Ammon's horn (tissue), 1 donor: ENCODE measurements at places on chromosomes 6 and 20.

- DNase-seq = no peak
Measured at GRCh38 chr6:22829070-22829469, 259.7 kb downstream of the HDGFL1 start.

- DNase-seq = no peak
Measured at GRCh38 chr6:90347411-90347851, 50.8 kb upstream of the BACH2 start.

DNA sequence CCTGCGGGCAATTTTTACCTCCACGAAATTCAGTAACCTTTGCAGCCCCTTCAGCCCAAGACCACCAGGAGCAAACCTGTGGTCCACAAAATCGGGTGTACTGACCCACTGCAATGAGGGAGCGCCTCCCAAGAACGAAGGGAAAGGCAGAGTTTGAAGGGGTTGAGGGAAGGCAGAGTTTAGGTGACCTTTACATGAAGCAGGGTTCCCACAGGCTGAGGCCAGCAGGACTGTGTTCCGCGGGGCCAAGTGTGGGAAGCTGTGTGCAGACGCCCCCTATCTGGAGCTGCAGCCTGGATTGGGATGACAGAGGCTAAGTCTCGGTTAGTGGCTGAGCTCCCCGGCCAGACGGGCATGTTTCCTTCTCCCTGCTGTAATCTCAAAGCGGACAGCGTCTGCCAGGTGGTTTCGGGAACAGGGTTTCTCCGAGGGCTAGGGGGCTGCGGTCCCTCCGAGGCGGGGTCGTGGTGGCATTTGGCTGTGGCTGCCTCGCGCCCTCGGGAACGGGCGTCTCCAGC, 826 bp upstream of the PYGB start:
- peak; percentile 80 for DNase-seq

- DNase-seq = no peak
Measured at GRCh38 chr20:9220874-9221547, 152.1 kb downstream of the PLCB4 start.

GRCh38 chr6:135052939-135053338, 1.7 kb downstream of the HBS1L start:
- no peak for DNase-seq

GRCh38 chr6:92122746-92123145, 1296.6 kb downstream of the EPHA7 start:
- DNase-seq = peak; percentile 23

DNA sequence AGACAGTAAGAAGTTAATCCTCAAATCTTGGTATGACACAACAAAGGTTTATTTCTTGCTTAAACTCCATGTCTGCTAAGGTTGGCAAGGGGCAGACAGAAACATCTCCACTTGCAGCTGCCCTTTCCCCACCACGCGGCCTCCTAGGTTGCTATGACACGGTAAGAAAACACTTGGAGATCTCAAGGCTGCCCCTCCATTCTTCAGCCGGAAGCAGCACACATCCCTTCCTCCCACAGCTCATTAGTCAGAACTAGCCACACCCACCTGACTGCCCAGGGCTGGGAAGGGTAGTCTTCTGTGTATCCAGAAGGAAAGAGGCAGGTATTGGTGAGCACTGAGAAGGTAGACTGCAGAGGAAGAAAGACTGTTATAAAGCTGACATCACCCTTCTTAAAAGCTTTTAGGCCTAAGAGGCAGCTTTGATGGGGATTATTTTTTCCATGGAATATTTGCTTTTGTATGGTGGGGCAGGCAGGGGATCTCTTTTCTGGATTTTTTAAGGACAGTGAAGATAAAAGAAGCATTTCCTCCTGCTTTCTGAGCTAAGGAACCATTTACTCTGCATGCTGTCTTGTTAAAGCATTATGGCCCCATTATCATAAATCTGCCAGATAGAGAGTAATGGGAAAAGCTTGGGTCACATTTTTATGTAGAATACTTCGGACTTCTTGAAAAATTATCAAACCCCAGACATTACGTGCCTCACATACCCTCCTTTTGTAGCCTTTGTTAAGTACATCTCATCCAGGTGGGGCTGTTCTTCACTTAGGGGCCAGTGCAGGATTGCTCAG, 41.6 kb downstream of the MRAP2 start:
- no peak for DNase-seq

- no peak for DNase-seq
Measured at GRCh38 chr20:62504323-62504722, 28.5 kb upstream of the GATA5 start.

DNA sequence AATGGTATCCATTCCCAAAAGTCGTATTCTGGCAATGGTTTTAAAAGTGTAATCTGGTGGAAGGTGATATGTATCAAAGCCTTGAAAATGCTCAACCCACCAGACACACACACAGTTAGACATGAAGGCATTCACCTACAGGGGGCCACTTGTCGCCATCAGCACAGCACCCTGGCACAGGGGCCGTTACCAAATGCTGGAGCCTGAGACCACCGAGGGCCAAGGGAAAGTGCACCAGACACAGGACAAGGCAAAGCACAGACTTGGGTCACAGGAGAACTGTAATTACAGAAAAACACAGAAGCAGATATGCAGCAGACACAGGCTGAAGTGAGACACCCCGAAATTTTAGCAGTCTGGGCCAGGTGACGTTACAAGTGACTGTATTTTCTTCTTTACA, 9.3 kb downstream of the TAF4 start:
- no peak for DNase-seq

DNA sequence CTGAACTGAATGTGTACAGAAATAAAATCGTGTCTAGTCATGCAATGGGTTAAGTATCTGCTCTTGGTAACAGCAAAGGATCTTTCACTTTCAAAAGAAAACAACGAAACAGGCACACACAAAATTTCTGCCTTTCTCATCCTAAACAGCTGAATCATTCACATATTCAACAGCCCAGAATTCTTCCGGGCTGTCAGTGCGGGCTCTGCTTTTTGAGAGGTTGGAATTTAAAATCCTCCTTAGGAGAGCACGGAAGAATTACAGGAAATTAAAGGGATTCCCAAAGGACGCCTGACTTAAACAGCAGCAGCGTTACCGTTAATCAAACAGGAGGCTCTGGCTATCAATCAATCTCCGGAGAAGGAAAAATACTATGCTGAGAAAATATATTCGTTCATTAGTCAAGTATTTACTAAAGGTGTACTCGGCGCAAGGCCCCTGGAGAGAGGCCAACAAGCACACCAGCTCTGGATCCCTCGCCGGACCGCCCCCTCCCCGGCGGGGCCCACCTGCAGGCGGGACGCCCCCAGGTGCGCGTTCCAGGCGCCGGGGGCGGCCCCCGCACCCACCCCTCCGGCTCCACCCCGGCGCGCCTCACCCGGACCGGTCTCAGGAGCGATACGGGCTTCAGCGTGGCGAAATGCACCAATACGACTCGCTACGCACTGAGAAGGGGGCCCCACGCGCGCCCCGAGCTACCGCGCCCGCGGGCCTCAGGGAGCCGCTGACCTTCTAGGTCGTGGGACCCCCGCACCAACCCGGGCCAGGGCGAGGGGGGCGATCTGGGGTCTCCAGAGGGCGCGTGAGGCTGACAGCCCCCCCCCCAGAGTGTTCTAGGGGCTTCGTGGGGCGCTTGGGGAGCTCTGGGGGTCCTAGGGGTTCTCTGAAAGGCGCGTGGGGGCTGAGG, 1.0 kb downstream of the NAPB start:
- DNase-seq = peak; percentile 15

- DNase-seq = no peak
Measured at GRCh38 chr20:31565699-31566318, 39.3 kb upstream of the ID1 start.

DNA sequence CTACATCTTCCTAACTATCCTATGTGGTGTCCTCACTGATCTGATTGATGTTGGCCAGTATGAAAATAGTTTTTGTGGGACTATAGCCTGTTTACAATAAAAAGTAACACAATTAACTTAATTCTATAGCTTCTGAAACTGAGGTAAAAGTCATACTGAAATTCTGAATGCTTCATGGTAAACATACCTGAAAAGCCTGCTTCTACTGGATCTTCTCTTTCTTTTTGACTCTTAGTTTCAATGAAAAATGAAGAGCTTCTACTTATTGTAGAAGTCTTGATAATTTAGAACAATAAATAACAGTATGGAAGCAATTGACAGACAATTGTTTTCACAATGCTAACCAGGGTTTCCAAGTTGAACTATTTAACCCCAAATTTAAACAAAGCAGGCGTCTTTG, 383.9 kb upstream of the MMS22L start:
- no peak for DNase-seq

DNA sequence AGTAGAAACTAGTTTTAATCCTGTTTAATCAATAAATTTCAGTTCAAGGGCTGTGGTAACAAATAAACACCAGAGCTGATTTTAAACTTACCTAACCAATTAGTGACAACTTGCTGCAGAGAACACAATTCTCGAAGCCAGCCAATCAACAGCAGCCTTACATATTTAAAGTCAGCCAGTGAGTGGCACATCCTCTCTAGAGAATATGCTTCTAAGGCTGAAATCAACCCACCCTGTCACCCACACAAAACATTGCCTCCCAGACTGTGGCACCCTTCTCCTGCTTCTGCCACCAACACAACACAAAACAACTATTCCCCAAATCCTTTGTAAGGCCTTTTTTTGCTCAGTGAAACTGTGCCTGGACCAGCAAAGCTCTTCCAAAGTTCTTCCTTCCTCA, 306.0 kb downstream of the EYA4 start:
- DNase-seq = peak; percentile 64

DNA sequence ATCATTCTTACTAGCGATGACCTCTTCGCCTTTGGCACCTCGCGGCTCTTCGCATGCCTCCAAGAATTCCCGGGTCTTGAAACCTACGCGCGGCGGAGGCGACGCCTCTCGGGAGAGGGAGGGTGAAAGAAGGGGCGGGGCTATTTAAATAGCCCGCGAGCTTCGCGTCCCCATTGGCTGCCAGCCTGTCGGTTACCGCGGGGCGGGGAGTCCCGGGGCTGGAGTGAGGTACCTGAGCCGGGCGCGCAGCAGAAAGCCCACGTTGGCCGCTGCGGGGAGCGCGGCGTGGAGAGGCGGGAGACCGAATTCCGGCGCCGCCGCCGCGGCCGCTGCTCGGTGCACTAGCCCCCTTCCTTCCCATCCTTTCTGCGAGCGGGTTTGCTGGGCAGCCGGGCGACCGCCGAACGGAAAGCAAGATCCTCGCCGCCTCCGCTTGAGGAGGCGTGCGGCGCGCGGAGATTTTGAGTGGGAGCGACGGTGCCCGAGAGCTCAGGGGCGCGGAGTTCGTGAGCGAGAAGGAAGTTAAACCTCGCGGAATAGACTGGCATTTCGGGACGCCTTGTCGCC, at the start of gene BMP6:
BMP6 (plus strand) TSS at position 251 of the 567 bp plus-strand sequence. CDS start 857 bp downstream, outside the sequence.
- DNase-seq = peak; percentile 90

DNA sequence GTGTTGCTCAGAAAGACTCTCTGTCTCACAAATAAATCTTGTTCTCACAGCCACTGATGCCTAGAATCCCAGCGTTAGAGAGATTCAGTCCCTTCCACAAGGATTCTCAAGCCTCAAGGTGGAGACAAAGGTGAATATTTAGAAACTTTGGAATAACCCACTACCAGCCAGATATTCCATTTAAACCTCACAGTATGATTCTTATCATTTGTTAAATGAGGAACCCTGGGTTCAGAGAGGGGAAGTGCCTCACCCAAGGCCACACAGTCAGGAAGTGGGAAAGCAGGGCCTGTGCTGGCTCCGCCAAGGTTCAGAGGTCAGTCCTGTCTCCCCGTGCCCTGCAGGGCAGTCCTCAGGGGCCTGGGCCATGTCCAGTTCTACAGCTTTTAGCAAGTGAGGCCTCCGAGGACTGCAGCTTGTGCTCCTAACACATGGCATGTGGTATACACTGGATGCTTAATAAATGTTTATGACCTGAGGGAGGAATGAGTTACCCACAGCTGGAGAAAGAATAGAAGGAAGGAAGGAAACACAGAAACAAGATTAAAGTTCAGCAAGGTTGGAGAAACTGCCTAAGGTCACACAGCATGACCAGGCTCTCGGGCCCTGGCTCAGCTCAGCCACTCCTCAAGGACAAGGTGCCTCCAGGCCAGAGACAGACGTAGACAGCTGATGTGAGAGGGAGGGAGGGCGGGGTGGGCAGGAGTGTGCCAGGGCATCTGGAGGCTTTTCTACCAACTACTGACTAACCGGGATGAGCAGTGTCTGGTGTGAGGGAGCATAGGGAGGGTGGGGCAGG, 3.9 kb upstream of the TGM2 start:
- peak; percentile 5 for DNase-seq

- no peak for DNase-seq
Measured at GRCh38 chr6:97195117-97195516, 87.9 kb downstream of the MMS22L start.

DNA sequence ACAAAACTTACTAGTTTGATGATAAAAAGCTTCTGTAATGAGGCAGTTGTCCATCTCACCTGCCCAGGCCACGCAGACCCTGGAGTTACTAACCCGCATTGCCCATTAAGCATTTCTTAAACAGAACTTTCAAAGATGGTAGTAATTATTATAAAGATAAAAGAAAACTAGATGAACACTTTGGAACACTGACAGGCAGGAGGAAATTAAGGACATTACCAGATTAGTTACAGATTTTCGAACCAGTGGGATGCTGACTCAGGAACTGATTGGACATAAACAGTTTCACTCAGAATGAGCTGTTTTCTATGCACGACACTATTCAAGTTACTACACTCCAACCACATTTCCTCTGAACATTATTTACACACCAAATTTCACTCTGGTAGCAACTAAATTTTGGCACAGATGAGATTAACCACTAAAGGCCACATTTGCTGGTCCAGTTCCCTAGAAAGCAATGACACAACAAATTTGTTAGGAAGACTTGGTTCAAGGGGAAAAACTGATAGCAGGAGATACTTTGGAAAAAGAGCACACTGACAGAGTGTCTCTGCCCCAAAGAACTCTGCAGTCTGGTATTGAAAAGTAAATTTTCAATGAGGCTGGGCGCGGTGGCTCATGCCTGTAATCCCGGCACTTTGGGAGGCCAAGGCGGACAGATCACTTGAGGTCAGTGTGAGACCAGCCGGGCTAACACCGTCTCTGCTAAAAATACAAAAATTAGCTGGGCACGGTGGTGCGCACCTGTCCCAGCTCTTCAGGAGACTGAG, 3.0 kb downstream of the ROMO1 start:
- no peak for DNase-seq

DNA sequence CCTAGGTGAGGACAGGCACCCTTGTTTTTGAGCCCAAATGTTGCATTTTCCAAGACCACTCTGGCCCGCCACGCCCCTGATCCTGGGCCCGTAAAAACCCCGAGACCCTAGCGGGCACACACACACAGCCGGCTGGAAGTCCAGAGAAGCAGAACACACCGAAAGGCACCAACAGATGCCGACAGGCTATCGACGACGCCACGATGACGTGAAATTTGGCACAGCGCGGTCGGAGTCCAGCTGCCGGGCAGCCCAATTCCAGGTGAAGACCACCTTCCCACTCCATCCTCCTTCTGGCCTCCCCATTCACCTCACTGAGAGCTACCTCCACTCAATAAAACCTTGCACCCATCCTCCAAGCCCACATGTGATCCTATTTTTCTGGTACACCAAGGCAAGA, 34.0 kb upstream of the PNPLA1 start:
- DNase-seq = no peak

DNA sequence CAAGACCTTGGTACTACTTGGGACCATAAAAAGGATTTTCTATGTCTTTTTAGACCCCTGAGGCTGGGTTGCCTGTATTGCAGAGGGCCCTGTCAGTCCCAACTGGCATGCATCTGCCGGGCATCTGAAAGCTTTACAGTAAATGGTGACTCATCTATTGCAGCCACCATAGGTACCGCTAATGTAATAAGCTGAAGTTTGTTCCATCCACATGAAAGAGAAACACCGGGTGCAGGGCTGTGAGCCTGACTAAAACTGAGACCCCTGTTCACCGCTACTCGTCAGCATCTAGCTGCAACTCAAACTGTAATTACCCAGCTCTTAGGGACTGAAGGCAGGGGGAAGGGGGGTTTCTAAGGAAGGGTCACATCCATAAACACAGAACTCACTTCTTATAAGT, 49.5 kb downstream of the TRERF1 start:
- no peak for DNase-seq
